ENCODE measurements at places on chromosomes 2 and 18. TPM values are rescaled to one million over a fixed set of nuclear protein-coding genes. Genes with fewer than 3 reads are reported as not detected.
A peak's percentile ranks its signal among the peaks of the same experiment; 100 is the strongest.

The NGEF gene
- 2.1 TPM for total RNA-seq

DNA sequence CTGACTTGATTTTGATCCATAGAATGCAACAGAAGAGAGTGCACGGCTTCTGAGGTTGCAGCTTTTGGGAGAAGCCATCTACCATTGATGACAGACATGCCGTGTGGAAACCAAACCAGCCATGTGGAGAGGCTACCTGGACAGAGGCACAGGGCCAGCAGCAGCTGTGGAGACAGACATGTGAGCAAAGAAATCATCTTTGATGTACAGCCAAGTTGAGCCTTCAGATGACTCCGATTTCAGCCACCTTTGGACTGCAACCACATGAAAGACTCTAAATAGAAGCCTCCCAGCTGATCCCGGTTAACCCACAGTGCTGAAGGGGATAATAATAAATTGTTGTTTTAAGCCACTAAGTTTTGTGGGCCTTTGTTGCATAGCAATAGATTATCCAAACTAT, 54.2 kb downstream of the TSN start:
- no peak for DNase-seq
- no peak overlapping the region for H3K4me3 ChIP-seq
- no peaks in the 10 kb centered on the region for H3K36me3 ChIP-seq
- no peak overlapping the region for H3K27ac ChIP-seq

GRCh38 chr2:67846370-67847070, 216.3 kb downstream of the C1D start:
- DNase-seq, result peak; percentile 96
- H3K36me3 ChIP-seq, result no peaks in the 10 kb centered on the region
- peaks cover 6% of the 10 kb centered on the region for H3K4me1 ChIP-seq
- peak overlapping the region; percentile 68 for H3K27ac ChIP-seq
- H3K27me3 ChIP-seq, result no peaks in the 10 kb centered on the region

DNA sequence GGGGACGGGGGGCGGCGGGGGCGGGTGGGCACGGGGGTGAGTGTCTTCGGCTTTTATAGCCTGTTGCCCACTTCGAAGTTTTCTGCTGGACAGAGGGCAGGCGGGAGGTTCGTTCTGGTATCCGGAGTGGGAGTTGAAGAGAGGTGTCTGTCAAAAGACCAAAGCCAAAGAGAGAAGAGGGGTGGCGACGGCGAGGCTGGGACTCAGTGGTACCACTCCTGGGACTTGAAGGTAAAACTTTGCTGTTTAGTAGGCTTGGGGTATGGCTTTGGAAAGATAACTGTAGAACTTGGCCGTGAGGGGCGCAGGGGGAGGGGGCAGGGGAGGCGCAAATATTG, 215.8 kb upstream of the DTNA start:
- H3K4me3 ChIP-seq, result no peak overlapping the region
- H3K27ac ChIP-seq, result peak overlapping the region; percentile 90
- peak; percentile 55 for DNase-seq
- H3K4me1 ChIP-seq, result no peaks in the 10 kb centered on the region
- no peaks in the 10 kb centered on the region for H3K36me3 ChIP-seq

- H3K27ac ChIP-seq, result no peak overlapping the region
- H3K27me3 ChIP-seq, result no peaks in the 10 kb centered on the region
- no peak for DNase-seq
- no peaks in the 10 kb centered on the region for H3K36me3 ChIP-seq
- no peak overlapping the region for H3K4me3 ChIP-seq
- no peaks in the 10 kb centered on the region for H3K4me1 ChIP-seq
Observed at GRCh38 chr2:38267270-38267925, 109.7 kb downstream of the ATL2 start.

GRCh38 chr2:39127973-39128372, 7.1 kb upstream of the SOS1 start:
- no peak overlapping the region for H3K27ac ChIP-seq
- DNase-seq, result no peak
- H3K4me1 ChIP-seq, result peaks cover 13% of the 10 kb centered on the region
- H3K4me3 ChIP-seq, result no peak overlapping the region
